ENCODE measurements at places on chromosomes 2 and 18.
A peak's percentile ranks its signal among the peaks of the same experiment; 100 is the strongest.

GRCh38 chr2:178191004-178191508 lies 3.3 kb upstream of the OSBPL6 start:
- DNase-seq = peak; percentile 45

DNA sequence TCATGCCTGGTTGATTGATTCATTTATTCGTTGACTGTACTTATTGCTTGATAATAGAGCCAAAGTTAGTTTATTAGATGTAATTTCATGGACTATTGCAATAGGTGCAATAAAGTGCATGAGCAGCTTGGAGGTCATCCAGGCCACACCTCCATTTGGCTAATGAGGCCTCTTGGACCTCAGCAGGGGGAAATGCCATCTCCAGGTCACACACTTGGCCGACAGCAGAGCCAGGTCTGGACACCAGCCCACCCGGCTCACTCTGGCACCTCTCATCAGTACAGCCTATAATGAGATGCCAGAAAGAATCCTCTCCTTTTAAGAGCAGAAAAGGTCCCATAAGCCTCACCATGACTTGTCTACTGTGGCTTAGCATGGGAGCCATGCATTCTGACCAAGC lies 71.2 kb upstream of the AFF3 start:
- no peak for DNase-seq

- DNase-seq = no peak
These were observed 62.5 kb downstream of the GNAL start for GRCh38 chr18:11751341-11752115.

DNA sequence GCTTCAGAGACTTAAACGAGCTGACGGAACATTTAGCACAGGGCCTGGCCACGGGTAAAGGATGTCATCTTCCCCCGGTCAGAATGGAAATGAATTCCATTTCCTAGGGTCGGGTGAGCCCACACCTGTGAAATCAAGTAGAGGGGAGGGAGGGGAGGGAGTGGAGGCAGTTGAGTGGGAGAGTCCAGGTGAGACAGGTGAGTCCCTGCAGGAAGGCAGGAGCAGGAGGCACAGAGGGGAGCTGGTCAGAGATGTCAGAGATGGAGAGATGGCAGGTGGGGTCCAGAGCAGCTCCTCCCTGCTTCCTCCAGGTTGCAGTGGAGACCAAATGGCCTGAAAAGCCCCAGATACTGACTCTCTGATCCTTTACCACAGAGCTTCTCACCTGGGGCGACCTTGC lies 55.2 kb downstream of the SH3BP4 start:
- no peak for DNase-seq

DNA sequence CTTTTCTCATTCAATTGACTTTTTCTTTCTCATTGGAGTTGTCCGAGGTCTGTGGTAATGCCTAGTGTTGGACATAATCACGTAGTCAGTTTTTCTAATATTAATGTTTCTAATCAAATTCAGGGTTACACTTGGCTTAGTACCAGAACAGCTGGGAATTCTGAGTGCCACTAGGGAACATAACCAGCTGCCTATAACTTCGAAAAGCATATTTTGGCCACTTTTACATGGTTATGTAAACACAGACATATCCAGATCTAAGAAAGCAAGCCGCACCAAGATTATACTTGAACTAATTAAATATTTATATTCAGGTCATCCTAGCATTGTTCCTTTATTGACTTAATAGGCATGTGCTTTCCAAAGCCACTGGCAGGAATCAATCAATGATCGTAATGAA lies 91.1 kb upstream of the ARHGAP28 start:
- DNase-seq = no peak

DNA sequence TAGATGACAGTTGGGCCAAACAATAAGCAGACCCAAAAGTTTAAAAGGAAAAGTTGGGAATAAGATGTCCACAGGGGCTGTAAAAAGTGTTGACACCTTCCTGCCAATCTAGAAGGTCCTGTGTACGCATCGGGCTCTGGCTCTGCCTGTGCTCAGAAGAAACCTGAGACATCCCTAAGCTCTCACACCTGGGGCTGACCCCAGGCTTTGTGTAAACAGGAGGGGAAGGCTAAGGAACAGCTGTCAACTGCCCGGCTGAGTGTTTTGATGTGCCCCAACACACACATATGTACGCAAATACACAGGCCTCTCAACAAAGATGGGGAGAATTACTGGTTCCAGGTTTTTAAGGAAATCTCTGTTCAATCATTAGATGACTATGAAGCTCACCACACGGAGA lies 59.5 kb downstream of the TMEM131 start:
- no peak for DNase-seq

- DNase-seq = peak; percentile 15
These were observed 52.3 kb downstream of the RAB10 start for GRCh38 chr2:26086155-26086637.

- DNase-seq = no peak
These were observed 55.7 kb downstream of the RTP5 start for GRCh38 chr2:241925277-241925676.

DNA sequence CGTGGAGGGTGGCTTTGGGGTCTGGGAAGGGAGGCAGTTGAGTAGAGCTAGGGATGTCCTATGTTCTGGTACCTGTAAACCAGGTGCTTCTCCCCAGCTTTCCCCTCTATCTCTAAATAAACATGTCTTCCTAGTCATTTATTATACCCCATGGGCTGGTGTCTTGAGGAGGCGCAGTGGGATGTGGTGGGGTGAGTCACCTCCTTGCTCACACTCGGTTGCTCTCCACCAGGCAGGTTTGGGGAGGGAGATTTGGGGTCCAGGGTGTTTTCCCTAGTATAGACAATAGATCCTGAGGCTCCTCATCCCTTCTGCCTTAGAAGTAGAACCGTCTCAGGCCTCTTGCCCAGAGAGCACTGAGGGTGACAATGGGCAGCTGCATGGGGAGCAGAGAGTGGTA lies 5.1 kb downstream of the PSD4 start:
- DNase-seq = no peak

DNA sequence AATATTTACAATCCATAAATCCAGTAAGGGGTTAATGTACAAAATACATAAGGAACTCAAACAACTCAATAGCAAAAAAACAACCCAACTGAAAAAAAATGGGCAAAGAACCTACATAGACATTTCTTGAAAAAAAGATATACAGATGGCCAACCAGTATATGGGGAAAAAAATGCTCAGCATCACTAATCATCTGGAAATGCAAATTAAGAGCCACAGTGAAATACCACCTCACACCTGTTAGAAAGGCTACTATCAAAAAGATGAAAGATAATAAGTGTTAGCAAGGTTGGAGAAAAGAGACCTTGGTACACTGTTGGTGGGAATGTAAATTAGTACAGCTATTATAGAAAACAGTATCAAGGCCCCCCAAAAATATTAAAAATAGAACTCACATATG lies 14.6 kb downstream of the AP1S3 start:
- no peak for DNase-seq

DNA sequence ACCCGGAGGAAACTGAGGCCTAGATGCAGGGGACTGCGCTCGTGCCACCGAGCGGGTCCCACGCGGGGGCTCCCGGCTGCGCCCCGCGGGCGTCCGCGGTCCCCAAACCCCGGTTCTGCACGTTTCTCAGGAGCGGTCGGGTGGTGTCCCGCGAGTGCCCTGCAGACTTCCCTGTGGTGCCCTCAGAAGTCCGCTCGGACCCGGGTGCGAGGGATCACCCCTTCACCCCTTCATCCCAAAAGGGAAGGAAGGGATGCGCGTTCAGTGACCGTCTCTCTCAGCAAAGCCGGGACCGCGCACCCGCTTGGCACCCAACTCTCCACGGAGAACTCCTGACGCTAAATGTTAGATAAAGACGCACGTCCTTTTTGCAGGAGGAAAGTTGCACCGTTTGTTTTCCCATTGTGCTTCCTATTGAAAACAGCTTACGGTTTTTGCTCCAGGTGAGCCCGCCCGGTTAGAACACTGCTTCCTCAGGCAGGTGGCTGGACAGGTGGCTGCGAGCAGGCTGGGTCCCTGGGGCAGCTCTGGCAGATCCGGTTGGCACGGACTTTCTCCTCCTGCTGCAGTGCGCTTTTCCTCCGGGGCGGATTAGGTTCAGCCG lies 779 bp downstream of the DGKD start:
- DNase-seq = no peak

GRCh38 chr2:11446733-11447248 lies 19.2 kb downstream of the E2F6 start:
- DNase-seq = peak; percentile 67

- no peak for DNase-seq
These were observed 62.5 kb downstream of the PHLPP1 start for GRCh38 chr18:62777814-62778213.

DNA sequence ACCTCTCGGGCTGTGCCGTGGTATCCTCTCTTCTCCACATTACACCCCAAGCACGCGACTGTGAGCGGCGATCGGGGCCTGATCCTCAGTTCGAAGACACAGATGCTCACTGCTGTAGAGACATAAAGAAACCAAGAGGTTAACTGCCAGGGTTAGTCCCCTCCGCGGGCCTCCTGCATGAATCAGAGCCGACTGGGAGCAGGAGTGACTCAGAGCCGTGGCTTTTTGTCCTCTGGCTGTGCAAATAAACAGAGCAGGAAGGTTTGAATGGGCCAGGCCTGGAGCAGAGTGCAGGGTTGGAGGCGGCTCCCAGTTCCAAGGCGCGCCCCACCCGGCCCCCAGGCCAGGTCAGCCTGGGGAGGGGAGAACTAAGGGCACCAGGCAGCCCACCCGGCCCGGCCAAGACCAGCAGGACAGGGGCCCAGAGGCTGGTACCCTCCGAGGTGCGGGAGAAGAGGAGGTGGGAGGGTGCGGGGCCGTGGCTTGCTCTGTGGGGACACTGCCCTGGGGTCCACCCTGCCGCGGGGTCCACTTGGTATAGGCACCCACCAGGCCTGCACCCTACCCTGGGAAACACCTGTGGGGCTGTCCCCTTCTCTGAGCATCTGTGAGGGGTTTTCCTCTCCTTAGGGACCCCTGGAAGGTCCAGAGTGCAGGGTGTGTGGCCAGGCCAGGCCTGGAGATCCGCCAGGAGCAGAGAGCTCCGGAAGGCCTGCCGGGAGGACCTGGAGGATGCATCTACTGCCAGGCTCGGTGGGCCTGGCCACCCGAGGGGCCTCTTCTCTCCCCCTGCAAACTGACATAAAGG lies 16.5 kb downstream of the TWIST2 start:
- DNase-seq = no peak

DNA sequence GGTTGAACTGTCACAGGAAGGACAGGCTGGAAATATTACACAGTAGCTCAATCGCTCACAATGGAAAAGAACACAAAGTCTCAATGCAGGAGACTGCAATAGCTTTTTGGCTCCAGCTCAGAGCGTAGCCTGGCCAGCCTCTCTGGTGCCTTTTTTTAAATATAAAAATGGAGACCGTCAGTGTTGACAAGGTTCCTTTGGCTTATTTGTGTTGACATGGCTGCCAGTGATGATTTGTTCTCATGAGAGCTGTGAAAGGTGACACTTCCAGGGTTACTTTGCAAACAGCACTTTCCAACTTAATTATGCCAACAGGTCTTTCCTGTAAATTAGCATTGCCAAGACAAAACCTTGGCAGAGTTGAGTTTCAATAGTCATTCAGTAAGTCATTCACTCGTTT lies 70.8 kb downstream of the KCNE4 start:
- no peak for DNase-seq

DNA sequence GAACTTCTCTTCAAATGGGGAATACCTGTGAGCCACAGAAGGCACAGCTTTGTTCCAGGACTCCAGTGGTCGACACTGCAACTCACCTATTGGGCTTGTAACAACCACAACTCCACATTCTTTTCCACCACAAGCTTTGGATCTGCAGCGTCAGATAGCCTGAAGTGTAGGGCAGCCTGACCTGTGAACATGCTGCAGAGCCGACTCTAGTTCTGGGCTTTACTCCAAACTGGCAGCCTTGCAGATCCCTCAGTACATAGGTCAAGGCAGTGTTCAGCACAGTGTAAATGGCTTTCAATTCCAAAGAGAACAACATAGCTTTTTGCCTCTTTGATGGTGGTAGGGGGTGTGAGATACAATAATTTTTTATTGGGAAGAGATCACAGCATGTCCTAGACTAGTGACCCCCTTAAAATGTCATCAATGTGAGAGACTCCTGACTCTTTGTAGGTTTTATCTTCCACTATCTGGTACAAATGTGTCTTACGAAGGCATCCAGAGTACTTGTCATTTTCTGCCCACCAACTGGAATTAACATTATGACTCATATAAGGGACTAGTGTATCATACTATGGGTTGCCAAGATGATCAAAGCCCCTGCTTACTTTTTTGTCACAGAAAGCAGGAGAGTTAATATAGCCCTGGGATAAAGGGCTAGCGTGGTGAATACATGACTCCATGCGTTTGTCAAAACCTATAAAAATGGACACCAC lies 149.8 kb downstream of the COPS8 start:
- DNase-seq = no peak

- no peak for DNase-seq
These were observed 148.3 kb downstream of the MEIS1 start for GRCh38 chr2:66582987-66583880.

DNA sequence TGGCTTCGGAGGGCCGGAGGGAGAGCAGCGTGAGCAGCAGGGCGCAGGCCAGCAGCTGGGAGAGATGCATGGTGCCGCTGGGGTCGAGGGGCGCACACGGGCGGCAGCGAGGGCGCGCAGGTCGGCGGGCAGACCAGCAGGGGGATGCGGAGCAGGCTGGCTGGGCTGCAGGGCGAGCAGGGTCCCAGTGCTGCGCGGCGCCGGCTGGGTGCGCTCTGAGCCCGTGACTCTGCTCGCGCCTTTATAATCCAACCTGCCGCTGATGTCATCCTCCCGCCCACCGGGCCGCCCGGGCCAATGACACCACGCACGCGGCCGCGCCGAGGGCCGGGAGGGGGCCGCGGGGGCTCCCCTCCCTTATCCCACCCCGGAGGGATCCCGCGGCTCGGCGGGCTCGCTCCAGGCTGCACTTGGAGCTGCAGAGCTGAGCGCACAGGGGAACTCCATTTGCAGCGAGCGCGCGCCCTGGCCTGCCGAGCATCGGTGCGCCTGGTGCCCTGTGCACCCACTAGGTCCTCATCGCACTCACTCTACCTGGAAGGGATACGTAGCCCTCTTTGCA lies at the start of gene NPPC:
Gene NPPC (minus strand): TSS at position 217 of the 562 bp plus-strand sequence. CDS start 147 bp downstream, at position 70.
- DNase-seq = peak; percentile 20

- no peak for DNase-seq
These were observed 959.6 kb upstream of the SOX11 start for GRCh38 chr2:4732560-4732959.

DNA sequence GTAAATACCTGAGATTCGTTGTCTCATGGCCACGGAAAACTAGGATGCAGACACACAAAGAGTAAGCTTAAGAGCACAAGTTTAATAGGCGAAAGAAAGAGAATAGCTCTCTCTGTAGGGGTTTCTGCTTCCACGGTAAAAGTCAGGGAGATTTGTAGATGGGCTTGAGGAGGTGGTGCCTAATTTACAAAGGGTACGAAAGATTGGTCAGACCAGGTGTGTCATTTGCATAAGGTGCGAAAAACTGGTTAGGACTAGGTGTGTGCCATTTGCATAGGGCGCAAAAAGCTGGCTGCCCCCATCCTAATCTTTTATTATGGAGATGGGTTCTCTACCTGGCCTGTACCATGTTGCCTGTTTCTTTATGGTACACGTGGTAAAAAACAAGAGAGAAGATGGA lies 170.5 kb upstream of the DOK6 start:
- no peak for DNase-seq

DNA sequence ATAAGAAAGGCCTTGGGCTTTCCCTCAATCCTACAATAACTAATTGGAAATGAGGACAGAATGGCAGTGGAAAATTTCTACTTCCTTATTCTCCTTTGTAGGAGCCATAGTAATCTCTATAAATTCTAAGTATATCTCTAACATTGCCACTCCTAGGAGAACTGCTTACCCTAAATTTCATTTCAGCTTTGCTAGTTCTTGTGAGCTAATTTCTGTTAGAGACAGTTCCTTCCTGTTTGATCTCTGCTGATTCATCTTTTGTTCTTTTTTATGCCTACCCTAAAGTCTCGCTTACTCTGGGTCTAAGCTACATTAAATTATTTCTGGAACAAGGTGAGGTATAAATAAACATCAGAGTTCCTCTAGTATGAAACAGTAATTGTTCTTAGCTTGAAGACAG lies 25.7 kb downstream of the ABHD3 start:
- no peak for DNase-seq

All from CD4-positive, alpha-beta T cell treated with Interleukin-21 for 1 hour (primary cell).